Transverse colon (tissue), 4 donors: ENCODE measurements at places on chromosomes 7 and 10.

DNA sequence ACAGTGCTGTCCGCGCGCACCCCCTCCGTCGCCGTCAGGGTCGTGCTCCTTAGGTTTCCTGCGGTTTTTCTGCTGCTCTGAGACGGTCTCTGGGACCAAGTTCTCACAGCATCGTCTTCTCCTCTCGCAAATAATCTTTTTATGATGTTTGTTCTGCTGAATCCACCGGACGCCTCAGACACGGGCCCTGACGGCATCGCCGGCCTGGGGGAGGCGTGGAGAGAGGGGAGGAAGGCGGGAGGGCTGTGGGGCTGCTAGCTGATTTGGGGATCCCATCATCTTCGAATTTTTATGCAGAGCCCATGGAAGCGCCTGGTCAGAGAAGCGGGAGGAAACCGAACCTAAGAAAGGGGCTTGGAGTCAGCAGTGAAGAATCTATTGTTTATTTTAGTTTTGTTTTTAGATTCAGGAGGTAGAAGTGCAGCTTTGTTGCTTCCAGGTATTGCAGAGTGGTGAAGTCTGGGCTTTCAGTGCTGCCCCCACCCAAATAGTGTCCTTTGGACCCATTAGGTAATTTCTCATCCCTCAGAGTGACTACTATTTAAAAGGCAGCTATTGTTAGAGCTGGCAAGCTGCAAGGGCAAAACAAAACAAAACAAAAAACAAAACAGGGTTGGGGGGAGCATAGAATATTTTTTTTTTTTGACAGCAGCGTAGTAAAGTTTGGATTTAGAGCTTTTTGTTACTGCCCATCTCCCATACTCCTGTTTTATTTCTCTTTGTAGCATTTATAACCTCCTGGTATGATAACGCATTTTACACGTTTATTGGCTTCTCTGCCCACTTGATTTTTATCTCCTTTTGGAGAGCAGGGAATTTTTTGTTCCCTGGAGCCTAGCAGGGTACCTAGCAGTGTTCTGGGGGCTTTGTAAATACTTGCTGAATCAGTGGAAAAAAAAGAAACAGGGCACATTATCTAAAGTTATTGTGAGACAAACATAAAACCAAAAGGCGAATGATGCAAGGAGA, 92.6 kb downstream of the SPAG6 start:
- DNase-seq = no peak

- DNase-seq = no peak
These were observed 4.1 kb downstream of the ERCC6 start for GRCh38 chr10:49534670-49535381.

DNA sequence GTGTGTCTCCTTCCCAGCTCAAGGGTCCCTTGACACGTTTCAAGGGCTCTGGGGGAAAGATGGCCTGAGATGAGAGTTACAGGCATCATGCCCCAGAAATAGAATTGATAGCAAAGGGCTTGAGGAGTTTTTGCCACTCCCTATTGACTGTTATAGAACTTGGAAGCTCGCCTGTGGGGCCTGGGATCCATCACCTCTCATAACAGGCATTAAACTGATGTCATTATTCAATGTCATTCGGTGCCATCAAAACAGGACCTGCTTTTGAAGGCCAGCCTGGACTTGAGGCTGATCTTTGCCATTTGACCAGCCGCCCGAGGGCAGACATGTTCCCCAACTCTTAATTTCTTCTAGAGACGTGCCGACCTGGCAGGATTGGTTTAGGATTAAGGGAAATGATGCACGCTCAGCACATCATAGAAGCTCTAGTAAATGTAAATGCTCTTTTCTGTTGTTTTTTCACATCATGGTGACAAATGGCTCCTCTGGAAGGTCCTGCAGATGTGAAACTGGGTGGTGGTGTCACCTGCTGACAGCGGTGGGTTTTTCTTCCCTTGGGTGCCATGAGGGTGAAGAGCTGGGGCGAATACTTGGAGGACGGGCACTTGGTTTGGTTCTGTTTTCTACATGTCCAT, 16.7 kb upstream of the KLF6 start:
- DNase-seq = no peak

DNA sequence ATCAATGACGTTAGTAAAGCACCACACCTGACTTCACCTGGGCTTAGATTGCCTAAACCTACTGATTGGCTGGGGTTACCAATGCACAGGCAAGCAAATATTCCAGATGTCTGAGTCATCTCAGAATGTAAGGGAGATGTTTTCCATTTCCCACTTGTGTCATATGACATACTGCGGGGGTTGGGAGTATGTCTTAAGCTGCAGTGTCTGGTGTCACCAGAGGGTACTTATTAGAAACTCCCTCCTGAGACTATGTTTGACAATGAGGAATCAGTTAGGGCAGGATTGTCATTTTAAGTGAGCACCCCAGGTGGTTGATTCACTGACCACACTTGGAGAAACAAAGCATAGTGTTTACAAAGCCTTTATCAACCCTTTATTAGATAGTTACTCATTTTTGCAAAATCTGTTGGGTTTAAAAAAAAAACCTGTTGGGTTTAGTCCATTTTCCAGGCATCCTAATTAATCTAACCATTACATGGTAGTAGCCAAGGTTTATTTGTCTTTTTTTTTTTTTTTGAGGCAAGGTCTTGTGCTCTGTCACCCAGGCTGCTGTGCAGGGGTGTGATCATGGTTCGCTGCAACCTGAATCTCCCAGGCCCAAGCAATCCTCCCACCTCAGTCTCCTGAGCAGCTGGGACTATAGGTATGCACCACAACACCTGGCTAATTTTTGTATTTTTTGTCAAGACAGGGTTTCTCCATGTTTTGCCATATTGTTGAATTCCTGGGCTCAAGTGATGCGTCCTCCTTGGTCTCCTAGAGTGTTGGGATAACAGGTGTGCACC, 72.5 kb downstream of the CDK6 start:
- no peak for DNase-seq

GRCh38 chr7:147885869-147886268, 704.7 kb upstream of the C7orf33 start:
- DNase-seq = no peak

GRCh38 chr10:124614003-124614659, 130.0 kb downstream of the FAM53B start:
- no peak for DNase-seq

GRCh38 chr10:73991884-73992245, 6.1 kb upstream of the VCL start:
- peak; percentile 48 for DNase-seq

GRCh38 chr7:148031019-148031418, 559.5 kb upstream of the C7orf33 start:
- DNase-seq = no peak

GRCh38 chr10:92742331-92743228, 52.8 kb downstream of the HHEX start:
- peak; percentile 26 for DNase-seq
